GOT3 (cell line): ENCODE measurements at places on chromosomes 16 and 17.

- no peak for DNase-seq
Measured at GRCh38 chr16:77374384-77374783, 60.5 kb downstream of the ADAMTS18 start.

GRCh38 chr17:18933102-18934058, 18.6 kb upstream of the SLC5A10 start:
- no peak for DNase-seq

- no peak for DNase-seq
Measured at GRCh38 chr17:29664743-29665480, 42.2 kb upstream of the CORO6 start.

DNA sequence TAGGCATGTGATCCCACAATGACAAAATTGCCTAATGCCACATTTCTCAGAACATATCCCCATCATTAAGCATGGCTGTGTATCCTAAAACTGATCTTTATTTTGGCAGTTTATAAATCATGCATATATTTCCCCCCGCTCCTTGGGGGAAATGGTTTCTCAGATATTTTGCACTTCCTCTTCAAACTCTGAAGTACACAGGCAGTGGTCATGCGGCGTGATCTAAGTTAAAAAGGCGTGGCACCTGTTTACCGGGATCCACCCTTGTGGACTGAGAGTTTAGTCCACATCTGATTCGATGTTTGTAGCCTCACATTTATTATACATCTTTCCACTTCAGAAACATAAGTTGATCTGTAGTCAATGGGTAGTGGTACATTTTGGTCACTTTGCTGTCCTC, 51.4 kb downstream of the USP10 start:
- DNase-seq, result no peak

- no peak for DNase-seq
Measured at GRCh38 chr17:29449865-29450671, 59.9 kb downstream of the TAOK1 start.

GRCh38 chr17:77451245-77451893, 310.6 kb downstream of the SEC14L1 start:
- peak; percentile 23 for DNase-seq

- DNase-seq, result no peak
Measured at GRCh38 chr16:25690552-25691143, 1.1 kb upstream of the HS3ST4 start.

GRCh38 chr16:70750893-70751467, 50.0 kb downstream of the VAC14 start:
- no peak for DNase-seq

DNA sequence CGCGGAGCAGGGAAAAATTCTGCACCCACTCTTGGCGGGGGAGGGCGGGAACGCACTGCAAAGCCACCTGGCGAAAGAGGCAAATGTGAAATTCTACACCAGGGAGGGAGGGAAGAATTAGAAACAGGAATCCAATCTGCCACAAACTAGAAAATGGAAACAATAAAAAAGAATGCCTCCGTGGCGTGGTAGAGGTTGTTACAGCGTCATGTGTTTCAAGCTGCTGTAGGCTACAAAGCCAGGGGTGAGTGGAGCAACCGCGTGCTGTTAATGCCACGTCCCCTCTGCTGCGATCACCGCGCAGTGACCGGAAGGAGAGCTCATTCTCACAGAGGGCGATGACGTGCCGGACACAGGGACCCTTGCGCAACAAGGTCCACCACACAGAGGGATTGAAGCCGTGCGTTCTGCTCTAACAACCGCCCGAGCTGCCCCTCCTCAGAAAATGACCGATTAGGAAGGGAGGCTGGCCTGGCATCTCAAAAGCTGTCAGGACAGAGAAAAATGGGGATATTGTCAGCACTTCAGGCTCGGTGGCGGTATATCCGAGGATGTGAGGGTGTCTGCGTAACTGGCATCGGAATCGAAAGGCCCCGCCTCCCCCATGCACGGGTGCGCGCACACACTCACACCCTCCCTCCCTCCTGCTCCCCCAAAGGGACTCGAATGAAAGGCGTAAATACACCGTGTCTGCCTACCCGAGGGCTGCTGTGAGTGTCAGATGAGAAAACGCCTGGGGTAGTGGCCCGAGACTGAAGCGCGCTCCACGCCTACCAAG, 70.8 kb upstream of the TNRC6C start:
- no peak for DNase-seq

DNA sequence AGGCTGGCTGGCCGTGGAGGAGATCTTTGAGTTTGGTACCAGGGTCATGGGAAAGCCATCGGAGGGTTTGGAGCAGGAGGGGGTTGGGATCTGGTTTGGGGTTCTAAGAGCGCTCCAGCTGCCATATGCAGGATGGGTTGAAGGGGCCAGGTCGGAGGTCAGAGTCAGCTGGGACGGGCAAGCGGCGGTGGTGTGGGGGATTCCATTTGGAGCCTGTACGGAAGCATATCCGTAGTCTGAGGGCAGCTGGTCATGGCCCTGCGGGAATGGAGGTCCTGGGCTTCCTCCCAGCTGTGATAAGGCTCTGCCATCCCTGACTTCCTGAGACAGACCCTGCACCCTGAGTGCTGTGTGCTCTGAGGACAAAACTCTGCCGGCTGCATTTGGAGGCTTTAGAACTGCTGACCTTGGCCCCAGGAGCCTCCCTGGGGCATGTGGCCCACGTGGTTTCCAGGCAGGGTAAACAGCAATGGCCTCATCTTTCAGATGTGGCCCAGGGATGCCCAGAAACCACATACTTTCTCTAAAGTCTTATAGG, 46.5 kb downstream of the ATP2C2 start:
- DNase-seq, result no peak

- DNase-seq, result no peak
Measured at GRCh38 chr17:33892717-33893591, 362.1 kb upstream of the CCL2 start.

DNA sequence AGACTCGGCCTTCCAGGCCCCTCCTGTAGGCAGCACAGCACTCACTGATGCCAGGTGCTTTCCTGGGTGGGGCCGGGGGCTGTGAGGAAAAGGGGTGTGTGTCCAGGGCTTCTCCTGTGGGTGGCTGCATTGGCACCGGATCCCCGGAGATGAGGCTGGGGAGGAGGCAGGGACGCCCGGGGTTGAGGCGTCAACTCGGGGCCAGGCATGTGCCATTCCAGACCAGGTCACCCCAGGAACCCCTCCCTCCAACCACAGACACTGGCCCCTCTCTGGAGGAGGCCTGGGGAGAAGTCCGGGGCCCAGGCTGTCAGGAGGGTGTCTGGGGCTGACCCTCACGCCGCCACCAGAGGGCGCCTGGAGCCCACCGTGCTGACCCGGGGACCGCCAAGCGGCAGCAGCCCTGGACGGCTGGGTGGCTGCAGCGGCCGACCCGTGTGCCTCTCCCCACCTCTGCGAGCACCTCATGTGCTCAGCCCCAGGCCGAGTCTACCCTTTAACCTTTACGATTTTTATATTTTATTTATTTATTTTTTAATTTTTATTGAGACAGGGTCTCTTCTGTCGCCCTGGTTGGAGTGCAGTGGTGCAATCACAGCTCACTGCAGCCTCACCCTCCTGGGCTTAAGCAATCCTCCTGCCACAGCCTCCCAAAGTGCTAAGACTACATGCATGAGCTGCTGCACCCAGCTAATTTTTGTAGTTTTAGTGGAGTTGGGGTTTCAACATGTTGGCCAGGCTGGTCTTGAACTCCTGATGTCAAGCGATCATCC, 3.2 kb upstream of the METRN start:
- peak; percentile 34 for DNase-seq

DNA sequence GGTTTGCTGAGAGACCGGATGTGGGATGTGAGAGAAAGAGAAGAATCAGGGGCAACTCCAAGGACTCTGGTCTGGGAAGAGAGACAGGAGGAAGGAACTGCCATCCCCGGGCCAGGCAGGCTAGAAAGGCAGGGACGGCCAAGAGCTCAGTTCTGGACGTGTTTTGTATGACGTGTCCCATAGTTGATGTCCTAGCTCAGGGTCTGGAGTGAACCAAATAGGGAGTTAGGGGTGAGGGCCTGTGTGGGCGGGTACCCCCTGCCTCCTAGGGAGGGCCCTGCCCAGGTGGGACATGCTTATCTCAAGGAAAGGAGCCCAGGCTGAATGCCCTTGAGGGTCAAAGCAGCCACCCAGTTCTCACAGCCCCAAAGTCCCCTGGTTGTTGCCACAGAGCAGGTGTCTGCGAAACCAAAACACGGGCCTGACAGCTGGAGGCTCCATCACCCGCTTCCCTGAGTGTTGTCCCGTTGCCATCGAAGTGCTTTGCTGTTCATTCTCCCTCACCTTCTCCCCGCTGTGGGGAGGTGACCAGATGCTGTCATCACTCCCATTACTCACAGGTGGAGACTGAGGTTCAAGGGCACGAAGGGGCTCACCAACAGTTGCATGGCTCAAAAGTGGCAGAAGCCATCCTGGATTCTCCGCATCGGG, 7.5 kb downstream of the ABCC3 start:
- no peak for DNase-seq

DNA sequence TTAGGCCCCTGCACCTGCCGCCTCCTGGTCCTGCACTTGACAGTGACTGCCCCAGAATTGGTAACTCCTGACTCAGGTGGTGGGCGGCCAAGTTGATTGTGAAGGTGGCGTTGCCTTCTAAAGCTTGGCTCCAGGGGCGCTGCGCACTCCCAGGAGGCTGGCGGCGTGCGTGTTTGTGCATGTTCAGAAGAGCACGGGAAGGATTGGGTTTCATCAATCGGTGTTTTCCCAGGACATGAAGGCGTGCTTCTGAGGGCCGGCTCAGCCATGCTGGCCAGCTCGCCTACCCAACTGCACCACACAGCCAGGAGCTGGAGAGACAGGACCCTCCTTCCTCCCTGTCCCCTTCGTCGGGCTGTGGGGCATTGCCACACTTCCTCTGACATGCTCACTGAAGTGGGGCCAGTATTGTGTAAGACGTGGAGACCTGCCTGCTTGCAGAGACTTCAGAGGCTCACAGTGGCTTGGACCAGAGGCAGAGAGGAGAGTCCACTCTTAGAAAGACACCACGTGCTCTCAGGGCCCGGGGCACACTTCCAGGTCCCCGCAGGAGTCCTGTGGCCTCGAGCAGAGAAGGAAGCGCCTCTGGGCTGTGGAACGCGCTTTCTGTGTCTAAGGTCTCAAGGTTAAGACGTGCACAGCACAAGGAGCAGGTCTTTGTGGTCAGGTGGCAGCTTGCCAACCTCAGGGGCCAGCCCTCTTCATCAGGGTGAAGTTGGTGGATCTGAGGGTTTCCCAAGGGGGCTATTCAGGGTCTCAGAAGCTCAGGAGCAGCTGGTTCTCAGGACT, 2.8 kb downstream of the RAB40C start:
- no peak for DNase-seq

DNA sequence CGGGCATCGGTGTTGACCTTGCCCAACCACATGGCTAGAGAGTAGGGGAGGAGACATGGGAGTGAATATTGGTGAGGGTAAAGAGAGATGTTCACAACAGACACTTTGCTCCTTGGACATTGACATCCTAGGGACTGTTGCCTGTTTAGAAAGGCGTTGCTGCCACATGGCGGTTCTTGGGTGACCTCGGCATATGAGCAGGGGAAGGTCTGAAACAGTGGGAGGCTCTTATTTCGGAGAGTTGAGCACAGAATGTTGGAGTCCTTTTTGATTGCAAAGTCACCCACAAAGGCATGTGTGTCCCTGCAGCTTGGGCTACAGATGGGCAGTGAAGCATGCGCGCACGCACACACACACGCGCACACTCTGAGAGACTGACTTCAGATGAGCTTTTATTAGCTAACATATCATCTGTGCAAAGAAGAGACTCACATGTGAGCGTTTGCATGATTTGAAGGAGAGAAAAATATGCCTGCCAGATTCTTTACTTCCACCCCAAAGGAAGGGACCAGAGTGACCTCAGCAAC, 104.4 kb downstream of the SHISA9 start:
- no peak for DNase-seq

- no peak for DNase-seq
Measured at GRCh38 chr17:17749921-17750320, 68.7 kb downstream of the RAI1 start.

GRCh38 chr16:84614968-84615813, 2.7 kb downstream of the COTL1 start:
- no peak for DNase-seq

DNA sequence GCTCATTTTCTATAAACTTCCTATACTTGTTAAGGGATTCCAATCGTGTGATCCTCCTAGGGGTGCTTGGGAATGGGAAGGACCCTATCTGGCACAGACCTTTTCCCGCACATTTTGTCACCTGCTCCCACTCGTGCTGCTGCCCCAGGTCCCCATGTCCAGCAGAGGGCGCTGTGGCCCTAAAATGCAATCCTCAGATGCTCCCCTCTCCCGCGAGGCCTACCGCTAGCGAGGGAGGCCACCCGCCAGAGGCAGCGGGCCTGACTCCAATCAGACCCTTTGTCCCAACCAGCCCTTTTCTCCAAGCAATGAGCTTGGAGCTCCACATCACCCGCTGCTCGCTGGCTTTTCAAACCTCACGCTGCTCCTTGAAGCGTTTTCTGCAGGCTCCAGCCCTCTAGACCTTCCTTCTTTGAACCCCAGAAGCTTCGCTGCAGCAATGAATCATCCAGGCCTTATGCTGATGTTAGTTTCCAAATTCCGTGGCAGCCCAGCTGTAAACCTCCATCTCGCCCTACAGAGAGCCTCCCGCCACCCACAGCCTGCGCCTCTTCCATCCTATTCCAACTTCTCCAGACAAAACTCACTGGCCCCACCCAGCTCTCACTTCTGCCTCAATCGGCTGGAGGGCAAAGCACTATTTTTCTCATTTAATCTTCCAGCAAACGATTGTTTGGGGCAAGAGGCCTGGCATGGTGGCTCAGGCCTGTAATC, 23.6 kb upstream of the FZD2 start:
- DNase-seq, result peak; percentile 46

DNA sequence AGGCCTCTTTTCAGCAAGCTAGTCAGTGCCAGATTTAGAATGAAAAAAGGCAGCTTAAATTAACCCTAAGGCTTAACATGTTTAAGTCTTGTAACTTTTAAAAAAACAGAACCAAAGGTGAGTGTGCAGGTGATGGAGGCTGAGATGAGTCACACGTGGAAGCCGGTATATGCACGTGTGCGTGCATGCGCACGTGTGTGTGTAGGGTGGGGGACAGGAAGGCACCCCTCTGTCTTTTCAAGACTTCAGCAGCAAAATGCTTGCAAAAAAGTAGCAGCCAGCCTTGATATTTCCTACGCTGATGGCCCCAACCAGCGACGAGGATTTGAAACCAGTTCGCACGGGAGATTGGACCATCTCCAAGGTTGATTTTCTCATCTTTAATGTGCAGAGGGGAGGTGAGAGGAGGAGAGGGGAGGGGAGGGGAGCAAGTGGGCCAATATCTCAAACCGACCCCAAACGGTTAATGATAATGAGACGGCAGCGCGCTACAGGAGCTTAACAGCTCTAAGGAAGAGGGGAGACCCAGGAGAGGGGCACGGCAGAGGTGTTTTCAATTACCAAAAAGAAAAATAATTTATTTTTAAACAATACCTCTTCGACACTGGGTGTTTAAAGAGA, 154.7 kb downstream of the ZNF423 start:
- DNase-seq, result no peak

GRCh38 chr17:15498107-15498506, 30.7 kb upstream of the CDRT4 start:
- DNase-seq, result no peak

- DNase-seq, result no peak
Measured at GRCh38 chr16:2211923-2212347, 1.3 kb upstream of the BRICD5 start.

GRCh38 chr17:77200711-77201110, 59.9 kb downstream of the SEC14L1 start:
- no peak for DNase-seq

- DNase-seq, result no peak
Measured at GRCh38 chr17:11797803-11798202, 199.5 kb downstream of the ZNF18 start.

- no peak for DNase-seq
Measured at GRCh38 chr16:59997706-59998105, 1263.6 kb upstream of the GOT2 start.
